ENCODE measurements at places on chromosomes 5 and 9.

GRCh38 chr9:114425126-114425525 is 37.3 kb upstream of the AKNA start:
- no peak overlapping the region for H3K27ac ChIP-seq
- no peak for DNase-seq
- H3K4me1 ChIP-seq, result no peaks in the 10 kb centered on the region
- no peak overlapping the region for H3K4me3 ChIP-seq
- H3K27me3 ChIP-seq, result peaks cover 4% of the 10 kb centered on the region
- no peaks in the 10 kb centered on the region for H3K36me3 ChIP-seq

DNA sequence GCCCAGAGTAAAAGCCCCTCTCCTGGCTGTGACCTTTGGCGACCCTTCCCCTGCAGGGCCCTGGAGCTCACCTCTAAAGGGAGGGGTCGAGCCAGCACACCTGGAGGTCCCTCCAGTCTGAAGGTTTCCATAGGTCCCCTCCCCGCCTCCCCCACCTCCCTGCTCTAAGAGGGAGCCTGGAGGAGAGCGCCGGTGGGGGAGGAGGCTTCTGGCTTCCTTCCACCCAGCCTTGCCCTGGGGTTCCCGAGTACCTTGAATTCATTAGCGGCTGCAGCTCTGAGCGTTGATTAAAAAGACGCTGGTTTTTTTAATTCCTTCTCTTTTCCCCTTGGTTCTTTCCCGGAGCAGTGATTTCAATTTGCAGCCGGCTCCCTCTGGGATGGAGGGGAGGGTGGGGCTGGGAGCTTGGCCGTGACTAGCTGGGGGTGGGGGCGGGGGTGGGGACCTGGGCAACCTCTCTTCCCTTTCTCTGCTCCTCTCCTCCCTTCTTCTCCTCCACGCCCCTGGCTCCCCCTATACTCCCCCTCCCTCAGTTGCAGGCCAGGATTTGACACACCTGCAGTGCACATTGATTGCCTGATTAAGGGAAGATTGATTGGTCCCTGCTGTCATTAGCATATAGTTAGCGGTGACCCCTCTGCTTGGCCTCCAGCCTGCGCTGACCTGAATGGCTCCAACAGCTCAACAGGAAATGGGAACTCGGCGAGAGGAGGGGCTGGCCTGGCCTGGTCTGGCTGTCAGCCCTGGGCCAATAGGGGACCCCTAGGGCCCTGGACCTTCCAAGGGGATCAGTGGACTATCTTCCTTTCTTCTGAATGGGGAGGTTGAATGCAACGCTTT is 67.5 kb upstream of the RAPGEF1 start:
- no peak overlapping the region for H3K27ac ChIP-seq
- no peaks in the 10 kb centered on the region for H3K36me3 ChIP-seq
- no peaks in the 10 kb centered on the region for H3K4me1 ChIP-seq
- DNase-seq, result no peak

- H3K4me3 ChIP-seq, result no peak overlapping the region
- no peak overlapping the region for H3K27ac ChIP-seq
- no peaks in the 10 kb centered on the region for H3K36me3 ChIP-seq
These were observed 175.0 kb downstream of the MACROH2A1 start for GRCh38 chr5:135223891-135224625.

DNA sequence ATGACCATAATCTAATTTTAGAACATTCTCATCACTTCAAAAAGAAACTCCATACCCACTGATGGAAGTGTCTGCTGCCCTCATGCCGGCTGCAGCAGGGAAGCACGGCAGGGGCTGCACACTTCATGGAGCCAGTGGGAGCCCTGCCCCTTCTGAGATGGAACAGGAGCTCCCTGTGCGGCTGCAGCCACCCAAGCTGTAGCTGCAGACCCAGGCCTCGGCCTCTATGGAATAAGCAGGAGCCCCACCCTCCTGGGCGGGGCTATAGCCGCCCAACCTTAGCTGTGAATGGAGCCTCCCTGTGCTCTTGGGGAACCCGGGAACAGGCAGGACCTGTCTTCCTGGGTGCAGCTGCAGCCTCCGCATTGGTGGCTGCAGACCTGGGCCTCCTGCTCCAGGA is 128.5 kb downstream of the NUDT12 start:
- no peaks in the 10 kb centered on the region for H3K4me1 ChIP-seq
- no peak overlapping the region for H3K27ac ChIP-seq
- DNase-seq, result no peak
- no peaks in the 10 kb centered on the region for H3K36me3 ChIP-seq

DNA sequence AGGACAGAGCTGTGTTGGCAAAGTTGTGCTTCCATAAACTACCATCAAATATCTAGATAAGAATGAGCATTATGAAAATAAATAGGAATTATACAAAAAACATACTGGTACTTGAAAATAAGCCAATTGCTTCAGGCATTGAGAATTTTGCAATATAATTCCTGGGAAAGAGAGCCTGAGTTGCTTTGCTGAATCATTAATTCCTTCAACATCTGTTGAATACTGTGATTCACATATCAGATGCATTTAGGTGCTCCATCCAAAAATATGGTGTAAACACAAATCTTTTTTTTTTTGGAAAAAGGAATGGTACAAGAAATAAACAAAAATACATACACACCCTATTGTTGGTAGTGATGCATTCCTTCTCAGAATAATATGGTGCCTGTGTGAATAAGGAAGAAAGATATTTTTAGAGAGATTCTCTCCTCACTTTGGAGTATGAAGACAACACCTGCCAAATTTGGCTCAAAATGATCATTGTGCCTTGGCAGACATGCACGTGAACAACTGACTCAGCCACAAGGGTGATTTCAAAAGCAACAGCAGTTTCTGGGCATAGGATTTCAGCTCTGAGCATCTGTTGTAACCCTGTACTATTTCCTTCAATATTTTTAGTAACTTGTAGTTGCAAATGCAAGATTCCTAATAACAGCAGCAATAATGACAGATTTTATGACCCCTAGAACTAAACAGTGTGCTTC is 96.7 kb downstream of the CAVIN4 start:
- DNase-seq, result no peak
- no peaks in the 10 kb centered on the region for H3K27me3 ChIP-seq
- no peak overlapping the region for H3K4me3 ChIP-seq
- H3K4me1 ChIP-seq, result no peaks in the 10 kb centered on the region
- no peaks in the 10 kb centered on the region for H3K36me3 ChIP-seq
- H3K27ac ChIP-seq, result no peak overlapping the region

DNA sequence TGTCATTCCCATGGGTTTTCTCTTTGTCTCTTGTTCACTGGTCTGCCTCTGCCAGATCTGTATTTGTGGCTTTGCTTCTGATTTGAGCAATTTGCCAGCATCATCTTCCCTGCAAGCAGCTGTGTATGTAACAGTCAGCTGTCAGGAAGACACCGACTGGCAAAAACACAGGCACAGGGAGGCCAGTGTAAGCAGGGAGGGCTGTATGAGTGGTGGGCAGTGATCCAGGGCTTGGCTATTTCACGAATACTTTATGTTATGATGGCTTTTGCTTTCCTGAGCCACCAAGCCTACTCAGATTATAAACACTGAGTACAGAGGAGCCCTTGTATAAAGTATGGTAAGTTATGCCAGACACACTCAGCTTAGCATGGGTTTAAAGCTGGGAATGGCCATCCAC is 11.6 kb downstream of the BNIP1 start:
- no peaks in the 10 kb centered on the region for H3K4me1 ChIP-seq
- H3K27me3 ChIP-seq, result no peaks in the 10 kb centered on the region
- no peak overlapping the region for H3K4me3 ChIP-seq
- DNase-seq, result no peak
- H3K27ac ChIP-seq, result no peak overlapping the region

GRCh38 chr5:158990979-158991775 is 108.5 kb downstream of the EBF1 start:
- H3K4me3 ChIP-seq, result no peak overlapping the region
- no peaks in the 10 kb centered on the region for H3K36me3 ChIP-seq
- H3K4me1 ChIP-seq, result no peaks in the 10 kb centered on the region
- H3K27me3 ChIP-seq, result no peaks in the 10 kb centered on the region

GRCh38 chr9:128747241-128747640 is 23.3 kb upstream of the ZDHHC12 start:
- H3K4me1 ChIP-seq, result no peaks in the 10 kb centered on the region
- no peak overlapping the region for H3K4me3 ChIP-seq
- H3K36me3 ChIP-seq, result peaks cover 3% of the 10 kb centered on the region

- DNase-seq, result no peak
- no peak overlapping the region for H3K4me3 ChIP-seq
- peaks cover 7% of the 10 kb centered on the region for H3K27me3 ChIP-seq
- no peaks in the 10 kb centered on the region for H3K4me1 ChIP-seq
- no peaks in the 10 kb centered on the region for H3K36me3 ChIP-seq
These were observed 81.7 kb upstream of the SPTLC1 start for GRCh38 chr9:92196909-92197308.

DNA sequence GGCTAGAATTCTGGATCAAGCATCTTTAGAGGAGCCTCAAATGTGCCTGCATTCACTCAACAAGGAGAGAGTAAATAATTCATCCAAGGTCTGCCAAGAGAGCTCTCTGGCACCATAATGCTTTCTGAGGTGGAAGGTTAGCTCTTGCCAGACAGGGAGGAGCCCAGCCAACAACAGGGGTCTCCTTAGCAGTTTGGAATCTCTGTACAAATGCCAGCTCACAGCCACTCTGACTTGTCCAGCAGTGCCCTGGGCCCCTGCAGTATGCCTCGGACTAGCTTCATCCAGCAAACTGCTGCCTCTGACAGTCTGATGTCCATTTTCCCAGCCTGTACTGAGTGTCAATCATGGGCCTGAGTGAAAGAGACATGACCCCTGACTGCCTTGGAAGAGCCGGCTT is 127.2 kb upstream of the SLC44A1 start:
- H3K27ac ChIP-seq, result no peak overlapping the region
- peaks cover 28% of the 10 kb centered on the region for H3K4me1 ChIP-seq
- H3K36me3 ChIP-seq, result no peaks in the 10 kb centered on the region
- no peak overlapping the region for H3K4me3 ChIP-seq
- no peak for DNase-seq

GRCh38 chr5:13218518-13218917 is 726.0 kb downstream of the DNAH5 start:
- no peaks in the 10 kb centered on the region for H3K36me3 ChIP-seq
- no peak overlapping the region for H3K27ac ChIP-seq
- DNase-seq, result no peak
- no peak overlapping the region for H3K4me3 ChIP-seq
